ENCODE measurements at places on chromosomes 13 and 19.

DNA sequence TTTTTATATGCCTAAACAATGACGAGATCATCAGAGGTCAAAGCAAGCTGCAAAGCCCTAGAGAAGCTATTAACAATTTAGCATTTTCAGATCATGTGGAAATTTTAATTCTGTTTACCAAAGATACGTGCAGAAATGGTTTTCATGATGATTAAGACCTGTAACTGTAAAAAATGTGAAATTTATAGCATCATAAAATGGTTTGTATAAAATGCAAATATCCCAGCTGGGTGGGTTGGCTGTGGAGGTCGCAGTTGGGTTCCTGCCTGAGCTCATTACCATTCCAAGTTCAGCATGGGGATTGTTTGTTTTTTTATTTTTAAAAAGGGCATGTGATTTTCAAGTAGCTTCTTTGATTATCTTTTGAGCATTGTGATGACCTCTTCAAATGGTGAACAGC, 47.9 kb upstream of the SIAH3 start:
- no peak for DNase-seq

GRCh38 chr19:31127134-31127967, 221.9 kb downstream of the TSHZ3 start:
- no peak for DNase-seq

GRCh38 chr13:110503979-110504499, 57.5 kb downstream of the RAB20 start:
- no peak for DNase-seq

GRCh38 chr19:2016041-2016807, 710 bp upstream of the BTBD2 start:
- peak; percentile 68 for DNase-seq

- DNase-seq, result no peak
These were observed 23.6 kb downstream of the SOHLH2 start for GRCh38 chr13:36190771-36191170.

GRCh38 chr13:42781352-42781751, at the start of gene FAM216B:
Gene FAM216B, plus strand, starts transcription at chr13:42781584. Its CDS starts 2,484 bp downstream, at chr13:42784068.
- DNase-seq, result no peak

- no peak for DNase-seq
These were observed 257.2 kb downstream of the FOXO1 start for GRCh38 chr13:40409278-40409677.

DNA sequence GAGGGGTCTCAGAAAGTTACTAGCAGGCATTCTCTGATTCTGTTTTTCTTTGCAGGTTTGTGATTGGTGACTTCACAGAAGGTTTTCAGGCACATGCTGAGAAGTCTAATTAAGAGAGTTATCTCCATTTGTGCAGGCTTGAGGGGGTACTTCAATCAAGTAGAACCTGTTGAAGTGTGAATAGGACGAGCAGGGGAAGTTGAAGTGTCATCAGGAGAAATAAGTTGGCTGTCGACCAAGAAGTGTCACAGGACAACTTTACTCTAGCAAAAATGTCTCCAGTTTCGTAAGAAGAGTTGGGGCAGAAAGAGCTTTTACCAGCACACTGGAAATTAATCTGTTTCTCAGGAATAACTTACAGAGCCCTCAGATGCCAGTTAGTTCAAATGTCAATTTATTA, 576.5 kb upstream of the SLITRK5 start:
- no peak for DNase-seq

GRCh38 chr13:30739761-30740642, 4.7 kb downstream of the ALOX5AP start:
- no peak for DNase-seq

- no peak for DNase-seq
These were observed 9.2 kb downstream of the FGF14 start for GRCh38 chr13:102392481-102393209.

DNA sequence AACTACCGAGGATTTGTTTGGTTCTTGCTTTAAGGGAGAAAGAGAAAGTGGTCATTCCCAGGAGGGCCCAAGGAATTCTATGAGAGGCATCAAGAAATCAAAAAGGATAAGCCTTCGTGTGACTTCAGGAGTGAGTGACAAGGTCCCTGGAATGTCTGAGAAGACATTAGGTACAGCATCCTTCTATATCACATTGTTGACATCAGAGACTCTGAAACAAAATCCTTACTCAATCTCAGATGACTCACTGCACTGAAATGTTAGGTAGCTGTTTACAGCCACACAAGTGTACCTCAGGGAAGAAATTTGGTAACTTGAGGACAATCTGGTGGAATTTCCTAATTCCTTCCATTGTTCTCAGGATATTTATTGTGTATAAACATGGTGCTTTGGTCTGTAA, 7.9 kb upstream of the LGALS14 start:
- DNase-seq, result no peak

DNA sequence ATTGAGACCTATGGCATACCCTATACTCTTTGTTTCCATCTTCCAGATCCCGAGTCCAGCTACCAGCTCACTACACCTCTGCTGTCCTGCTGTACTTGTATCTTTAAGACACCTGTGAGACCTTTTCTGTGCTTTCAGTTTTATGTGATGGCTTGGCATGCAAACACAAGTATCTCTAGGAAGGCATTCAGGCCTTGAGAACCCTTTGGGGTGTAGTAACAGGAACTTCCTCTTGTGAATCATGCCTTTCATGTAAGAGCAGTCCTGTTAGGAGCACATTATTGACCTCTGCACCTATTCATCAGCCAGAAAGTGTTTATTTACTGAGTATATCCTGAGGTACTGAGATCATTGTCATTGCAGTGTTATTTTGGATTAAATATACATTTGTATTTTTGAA, 87.0 kb upstream of the HTR2A start:
- DNase-seq, result no peak

- DNase-seq, result no peak
These were observed 5.8 kb upstream of the PEAK3 start for GRCh38 chr19:2287585-2288337.

DNA sequence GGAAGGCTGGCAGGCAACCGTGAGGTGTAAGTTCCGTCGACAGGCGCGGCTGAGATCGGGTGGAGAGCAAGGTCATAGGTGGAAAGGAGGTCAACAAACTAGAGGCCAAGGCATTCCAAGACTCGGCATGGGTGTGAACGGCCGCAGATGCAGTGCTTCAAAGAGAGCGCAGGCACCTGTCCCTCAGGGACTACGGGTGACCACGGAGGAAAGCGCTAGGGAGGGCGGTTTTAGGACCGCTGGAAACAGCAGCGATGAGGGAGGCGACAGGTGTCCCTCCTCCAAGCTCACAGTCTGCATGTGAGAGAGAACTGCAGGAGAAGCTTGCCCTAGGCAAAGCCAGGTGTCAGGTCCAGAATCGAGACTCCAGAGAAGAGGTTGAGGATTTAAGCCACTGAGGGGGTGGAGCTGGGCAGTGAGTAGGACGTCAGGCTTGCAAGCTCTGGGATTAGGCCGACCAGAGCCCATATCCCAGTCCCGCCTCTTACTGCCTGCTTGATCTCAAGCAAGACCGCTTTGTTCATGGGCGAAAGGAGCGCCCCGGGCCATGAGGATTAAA, 1.6 kb upstream of the MLNR start:
- DNase-seq, result no peak

DNA sequence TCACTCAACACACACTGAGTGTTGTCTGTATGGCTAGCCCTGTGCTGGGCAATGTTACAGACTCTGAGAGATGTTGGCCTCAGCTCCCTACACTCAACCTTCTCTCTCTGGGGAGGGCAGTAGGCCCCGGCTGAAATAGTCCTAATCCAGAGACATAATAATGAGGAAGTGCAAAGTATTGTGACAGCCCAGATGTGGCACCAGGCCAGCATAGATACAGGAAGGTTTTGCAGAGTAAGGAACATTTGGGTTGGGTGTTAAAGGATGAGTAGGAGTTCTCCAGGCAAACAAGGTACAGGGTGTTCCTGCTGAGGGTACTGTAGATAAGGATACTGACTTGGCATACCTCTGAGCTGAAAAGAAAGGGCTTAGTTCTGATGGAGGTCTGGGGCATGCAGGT, 2.4 kb downstream of the LIN7B start:
- DNase-seq, result no peak

Measured in NCI-H1694 (cell line).